Trophoblast cell (in vitro differentiated cells and primary cell): ENCODE measurements at places on chromosomes 16 and 17.

DNA sequence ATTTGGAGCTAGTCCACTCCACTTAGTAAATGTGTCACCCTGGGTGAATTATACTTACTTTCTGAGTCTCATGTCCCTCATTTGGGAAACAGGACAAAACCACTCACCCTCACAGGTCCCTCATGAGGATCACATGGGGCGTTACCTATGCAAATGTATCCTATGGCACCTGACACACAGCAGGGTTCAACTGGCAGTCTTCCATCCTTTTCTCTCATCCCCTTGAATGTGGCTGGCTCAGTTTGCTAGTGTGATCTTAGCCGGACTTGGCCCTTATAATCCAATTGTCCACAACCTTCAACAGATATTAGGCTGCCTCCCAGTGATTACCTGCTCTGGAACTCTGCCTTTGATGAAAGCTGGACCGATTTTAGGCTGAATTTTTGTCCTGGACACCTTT lies 308.8 kb downstream of the MAP2K6 start:
- no peak for DNase-seq

DNA sequence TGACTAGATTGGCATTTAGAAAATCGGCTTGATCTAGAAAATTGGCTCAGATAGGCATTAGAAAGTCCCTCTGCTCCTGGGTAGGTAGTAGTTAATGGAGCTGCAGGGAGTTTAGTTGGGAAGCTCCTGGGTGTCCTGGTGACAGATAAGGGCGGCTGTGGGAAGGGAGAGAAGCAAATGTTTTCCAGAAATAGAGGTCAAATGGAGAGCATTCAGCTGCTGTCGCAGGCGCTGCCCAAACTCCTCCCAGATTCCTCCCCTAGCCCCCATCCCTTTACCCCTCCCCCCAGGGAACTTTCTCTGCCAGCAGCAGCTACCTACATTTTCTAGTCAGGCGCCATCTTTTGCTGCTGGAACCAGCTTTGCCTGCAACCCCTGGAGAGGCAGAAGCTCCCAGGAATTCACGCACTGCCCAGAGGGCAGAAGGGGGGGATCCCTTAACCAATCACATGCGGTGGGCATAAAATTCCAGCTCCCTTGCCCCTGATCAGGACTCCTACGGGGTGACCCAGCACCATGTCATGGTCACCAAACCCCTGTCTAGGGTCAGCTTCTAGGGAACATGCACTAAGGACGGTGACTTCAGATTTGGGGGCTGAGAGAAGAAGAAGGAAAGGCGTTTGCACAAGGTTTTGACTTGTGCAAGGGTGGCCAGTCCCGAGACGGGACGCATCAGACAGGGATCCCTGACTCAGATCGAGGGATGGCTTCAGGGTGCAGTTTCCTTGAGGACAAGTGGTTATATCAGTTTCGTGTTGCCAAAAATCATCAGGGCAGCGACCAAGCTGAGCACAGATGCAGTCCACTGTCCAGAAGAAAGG lies 43.8 kb downstream of the SOCS1 start:
- no peak for DNase-seq

- no peak for DNase-seq
Measured at GRCh38 chr16:19314718-19315425, 29.3 kb downstream of the CLEC19A start.

GRCh38 chr16:401468-402348 lies at the start of gene DECR2:
Gene DECR2, plus strand, starts transcription at chr16:401885. Its CDS starts 79 bp downstream, at chr16:401964.
- DNase-seq = peak; percentile 88

GRCh38 chr17:18230288-18231141 lies 5.1 kb downstream of the LLGL1 start:
- DNase-seq = no peak

DNA sequence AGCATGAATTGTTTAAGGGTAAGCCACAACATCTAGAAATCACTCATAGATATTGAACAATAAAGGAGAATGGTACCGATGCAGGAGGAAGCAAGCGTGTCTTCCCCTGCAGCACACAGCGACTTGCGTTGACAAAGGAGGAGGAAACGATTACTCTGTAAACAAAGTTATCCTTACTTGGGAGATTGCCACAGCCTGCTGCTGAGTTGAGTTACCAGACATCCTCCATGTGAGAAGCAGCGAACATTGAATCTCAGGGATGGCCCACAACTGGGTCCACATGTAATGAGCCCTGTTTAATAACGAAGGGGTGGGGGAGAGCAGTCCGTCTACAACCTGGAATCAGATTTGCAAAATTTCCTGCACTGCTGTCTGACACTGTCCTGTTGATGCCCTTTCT lies 27.7 kb downstream of the CLUH start:
- no peak for DNase-seq

DNA sequence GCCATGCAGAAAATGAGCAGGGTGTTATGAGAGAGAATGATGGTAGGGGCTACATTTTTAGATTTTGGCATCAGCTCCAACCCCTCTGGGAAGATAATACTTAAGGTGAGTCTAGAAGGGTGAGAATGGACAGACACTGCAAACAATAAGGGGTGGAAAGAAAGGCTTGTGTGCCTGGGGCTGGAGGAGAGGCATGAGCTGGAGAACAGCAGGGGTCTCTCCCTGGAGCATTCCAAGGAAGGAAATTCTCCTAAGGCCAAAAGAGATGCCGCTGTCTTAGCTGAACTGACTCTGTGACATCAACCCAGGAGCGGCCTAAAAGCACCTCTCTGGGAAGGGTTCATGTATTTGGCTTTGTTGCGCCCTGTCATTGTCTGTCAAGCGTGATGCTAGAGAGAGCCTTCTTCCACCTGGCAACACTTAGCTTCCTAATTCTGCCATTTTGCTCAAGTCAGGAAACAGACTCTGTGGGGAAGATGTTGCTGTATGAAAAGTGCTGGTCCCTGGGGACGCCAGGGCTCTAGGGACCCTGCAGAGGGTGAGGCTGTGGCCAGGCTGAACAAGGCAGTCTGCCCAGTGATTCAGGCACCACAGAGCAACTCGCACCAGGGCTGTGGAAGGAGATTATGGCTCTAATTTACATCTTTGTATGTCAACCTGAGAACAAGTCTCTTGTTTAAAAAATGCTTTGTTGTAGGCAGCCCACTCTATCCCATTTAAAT lies 225.7 kb downstream of the CBLN1 start:
- DNase-seq = no peak
